ENCODE measurements at places on chromosomes 16 and 17.

DNA sequence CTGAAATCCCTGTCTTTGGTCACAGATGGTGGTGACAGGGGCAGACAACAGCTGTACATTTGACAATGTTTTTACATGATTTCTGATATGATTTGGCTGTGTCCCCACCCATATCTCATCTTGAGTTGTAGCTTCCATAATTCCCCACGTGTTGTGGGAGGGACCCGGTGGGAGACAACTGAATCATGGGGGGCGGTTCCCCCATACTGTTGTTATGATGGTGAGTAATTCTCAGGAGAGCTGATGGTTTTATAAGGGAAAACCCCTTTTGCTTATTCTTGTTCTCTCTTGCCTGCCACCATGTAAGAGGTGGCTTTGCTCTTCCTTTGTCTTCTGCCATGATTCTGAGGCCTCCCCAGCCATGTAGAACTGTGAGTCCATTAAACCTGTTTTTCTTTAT is 353.9 kb downstream of the CPPED1 start:
- DNase-seq, result no peak

DNA sequence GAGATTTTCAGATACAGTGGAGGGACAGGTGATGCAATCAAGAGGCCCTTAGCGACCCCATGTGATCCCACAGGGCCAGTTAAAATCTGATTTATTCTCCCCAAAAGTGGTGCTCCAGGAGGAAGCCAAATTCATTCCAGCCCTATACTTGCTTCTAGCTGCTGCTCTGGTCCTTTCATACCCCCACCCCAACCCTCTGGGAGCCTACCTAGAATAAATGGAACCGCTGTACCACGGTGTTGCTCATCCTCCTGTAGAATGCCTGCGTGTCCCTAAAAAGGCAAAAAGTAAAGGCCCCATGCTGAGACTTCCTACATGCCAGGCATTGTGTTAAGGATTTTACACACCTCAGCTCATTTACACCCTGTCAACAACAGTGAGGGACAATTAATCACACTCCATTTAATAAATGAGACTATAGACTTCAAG is 2.0 kb upstream of the RASL10B start:
- DNase-seq, result no peak

- DNase-seq, result no peak
Observed at GRCh38 chr16:11071829-11072228, 127.5 kb downstream of the CLEC16A start.

DNA sequence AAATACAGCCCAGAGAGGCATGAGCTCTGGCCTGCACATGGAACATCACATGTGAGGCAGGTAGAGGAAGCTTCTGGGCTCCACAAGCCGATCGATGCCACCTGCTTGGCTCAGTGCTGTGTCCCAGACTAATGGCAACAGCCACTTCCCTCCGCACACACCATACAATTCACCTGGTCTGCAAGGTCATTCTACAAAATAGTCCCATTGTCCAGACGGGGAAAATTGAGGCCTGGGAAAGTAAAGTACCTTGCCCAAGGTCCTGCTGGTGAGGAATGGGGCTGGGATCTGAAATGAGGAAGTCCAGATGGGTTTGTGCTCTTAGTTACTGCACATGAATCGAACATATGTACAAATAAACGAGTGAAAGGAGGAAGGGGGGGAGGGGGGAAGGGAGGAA is 88.0 kb downstream of the LITAF start:
- no peak for DNase-seq

Measured in stimulated activated CD4-positive, alpha-beta T cell treated with anti-CD3 and anti-CD28 coated beads, Interleukin-15, amount 100 ng/mL, for 1 hour (primary cell).